ENCODE measurements at places on chromosomes 3 and 15. TPM values are rescaled to one million over a fixed set of nuclear protein-coding genes. Genes with fewer than 3 reads are reported as not detected.

- H3K4me3 ChIP-seq = no peak overlapping the region
- no peak overlapping the region for H3K27ac ChIP-seq
- peaks cover 2% of the 10 kb centered on the region for H3K27me3 ChIP-seq
- H3K4me1 ChIP-seq = no peaks in the 10 kb centered on the region
- peaks cover 1% of the 10 kb centered on the region for H3K36me3 ChIP-seq
Measured at GRCh38 chr15:89828281-89829145, 13.9 kb upstream of the ANPEP start.

DNA sequence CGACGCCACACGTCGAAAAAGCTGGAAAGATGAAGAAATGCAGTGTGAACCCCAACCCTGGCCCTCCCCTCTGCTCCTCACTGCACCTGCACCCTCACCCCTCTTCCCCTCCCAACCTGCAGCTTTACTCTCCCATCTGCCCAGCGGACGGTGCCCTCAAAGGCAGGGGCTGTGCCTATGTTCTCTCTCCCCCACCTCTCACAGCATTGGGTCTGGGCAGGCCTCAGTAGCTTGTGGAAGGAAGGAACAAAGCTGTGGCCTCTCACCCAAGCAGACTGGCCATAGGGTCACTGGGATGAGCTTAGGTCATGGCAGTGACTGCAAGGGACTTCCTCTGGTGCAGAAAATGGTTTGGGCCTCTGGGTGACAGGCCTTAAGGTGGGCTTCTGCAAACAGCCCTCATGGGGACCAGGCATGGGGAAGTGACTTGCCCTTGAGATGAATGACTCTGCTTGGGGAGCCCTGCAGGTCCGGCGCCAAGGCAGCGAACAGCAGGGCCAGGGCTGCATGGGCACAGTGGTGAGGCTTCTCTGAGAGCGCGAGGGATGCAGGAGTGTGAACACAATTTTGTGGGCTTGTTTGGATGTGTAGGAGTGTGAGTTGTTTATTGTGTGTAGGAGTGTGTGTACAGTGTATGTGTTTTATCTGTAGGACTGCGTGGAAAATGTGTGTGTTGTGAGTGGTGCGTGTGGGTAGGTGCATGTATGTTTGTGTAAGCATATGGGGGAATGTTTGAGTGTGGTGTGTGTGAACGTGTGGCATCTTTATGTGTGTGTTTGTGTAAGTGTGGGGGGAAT lies 29.2 kb downstream of the SRPRB start:
- no peak overlapping the region for H3K27ac ChIP-seq
- no peak for DNase-seq
- no peaks in the 10 kb centered on the region for H3K4me1 ChIP-seq
- no peaks in the 10 kb centered on the region for H3K27me3 ChIP-seq
- H3K36me3 ChIP-seq = no peaks in the 10 kb centered on the region

Gene GHSR
- not detected for total RNA-seq

DNA sequence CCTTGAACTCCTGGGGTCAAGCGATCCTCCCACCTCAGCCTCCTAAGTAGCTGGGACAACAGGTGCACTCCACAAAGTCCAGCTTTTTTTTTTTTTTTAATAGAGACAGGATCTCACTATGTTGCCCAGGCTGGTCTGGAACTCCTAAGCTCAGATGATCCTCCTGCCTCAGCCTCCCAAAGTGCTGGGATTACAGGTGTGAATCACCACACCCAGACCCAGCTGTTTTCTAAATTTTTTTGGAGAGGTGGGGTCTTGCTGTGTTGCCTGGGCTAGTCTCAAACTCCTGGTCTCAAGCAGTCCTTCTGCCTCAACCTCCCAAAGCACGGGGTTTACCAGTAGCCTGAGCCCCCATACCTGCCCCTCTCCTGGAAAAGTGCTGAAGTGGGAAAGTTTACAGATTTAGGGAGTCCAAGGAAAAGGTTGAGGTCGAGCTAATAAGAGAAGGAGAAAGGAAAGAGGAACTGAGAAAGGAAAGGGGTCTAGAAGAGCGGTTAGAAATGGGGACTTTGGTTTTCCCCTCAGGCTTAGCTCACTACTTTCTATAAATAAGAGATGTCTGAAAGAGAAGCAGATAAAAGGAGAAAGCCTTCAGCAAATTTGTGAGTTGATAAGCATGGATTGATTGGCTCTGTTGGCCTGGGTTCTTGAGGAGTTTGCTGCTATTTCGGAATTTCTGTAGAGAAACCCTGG lies 23.6 kb downstream of the UBE2E1 start:
- no peak for DNase-seq
- H3K4me3 ChIP-seq = no peak overlapping the region
- H3K36me3 ChIP-seq = peaks cover 2% of the 10 kb centered on the region
- peaks cover 49% of the 10 kb centered on the region for H3K4me1 ChIP-seq
- no peaks in the 10 kb centered on the region for H3K27me3 ChIP-seq
